Ovary (tissue), 10 donors: ENCODE measurements at places on chromosomes 11 and 22.

GRCh38 chr11:73995731-73996130, 13.1 kb upstream of the UCP2 start:
- no peak for DNase-seq

- DNase-seq, result no peak
Observed at GRCh38 chr11:76835928-76836612, 24.6 kb upstream of the ACER3 start.

GRCh38 chr11:116691771-116692177, 81.0 kb downstream of the BUD13 start:
- DNase-seq, result peak; percentile 64

GRCh38 chr11:131449036-131450019, 78.9 kb downstream of the NTM start:
- DNase-seq, result no peak

DNA sequence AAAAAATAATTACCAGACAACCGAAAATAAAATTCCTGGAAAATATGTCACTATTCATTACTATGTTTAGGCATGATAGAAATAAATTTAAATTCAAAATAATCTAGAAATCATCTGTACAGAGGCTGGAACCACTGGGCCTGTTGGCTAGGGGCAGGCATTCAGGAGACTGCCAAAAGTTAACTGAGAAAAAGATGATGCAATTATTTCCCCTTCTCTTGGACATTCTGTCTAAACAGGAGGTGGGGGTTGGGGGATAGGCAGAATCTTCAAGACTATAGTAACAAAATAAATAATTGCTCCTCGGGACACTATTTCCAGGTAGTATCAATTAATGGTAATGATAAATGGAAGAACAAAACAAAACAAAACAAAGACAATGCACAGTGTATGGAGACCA, 14.1 kb downstream of the BTBD10 start:
- no peak for DNase-seq

- peak; percentile 60 for DNase-seq
Observed at GRCh38 chr11:123429913-123430720, at the start of gene GRAMD1B. TSS of gene GRAMD1B (plus strand) at chr11:123430269. CDS start at chr11:123430793, 524 bp downstream.

GRCh38 chr22:33913188-33913587, 7.1 kb downstream of the LARGE1 start:
- no peak for DNase-seq

DNA sequence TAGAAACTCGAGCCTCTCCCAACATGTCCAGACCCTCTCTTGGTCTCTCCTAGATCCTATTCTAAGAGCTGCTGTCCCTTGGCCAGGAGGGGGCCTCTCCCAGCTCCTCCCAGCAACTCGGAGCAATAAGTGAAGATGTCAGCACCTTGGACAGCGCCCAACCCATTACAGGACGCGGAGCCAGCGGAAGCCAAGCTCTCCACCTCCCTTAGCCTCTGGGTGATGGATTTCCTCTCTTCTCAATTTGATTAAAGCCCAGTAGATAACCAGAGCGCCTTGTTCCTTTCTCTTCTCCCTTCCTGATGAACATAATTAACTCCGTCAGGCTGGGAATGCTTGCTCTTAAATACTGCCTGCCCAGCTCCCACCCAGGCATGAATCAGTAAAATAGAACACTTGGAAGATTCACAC, 26.2 kb upstream of the TPBGL start:
- peak; percentile 76 for DNase-seq

DNA sequence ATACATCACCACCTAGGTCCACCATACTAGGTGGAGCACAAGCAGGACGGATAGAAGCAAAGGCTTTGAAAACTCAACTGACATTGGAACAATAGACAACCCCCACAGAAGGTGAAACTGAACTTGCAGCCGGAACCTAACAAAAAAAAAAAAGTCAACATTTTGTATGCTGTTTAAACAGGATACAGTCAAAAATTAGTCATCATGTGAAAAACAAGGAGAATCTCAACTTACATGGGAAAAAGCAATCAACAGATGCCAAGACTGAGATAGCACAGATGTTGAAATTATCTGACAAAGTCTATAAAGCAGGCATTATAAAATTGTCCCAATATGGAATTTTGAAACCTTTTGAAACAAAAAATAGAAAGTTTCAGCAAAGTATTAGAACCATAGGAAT, 123.8 kb downstream of the RAB38 start:
- no peak for DNase-seq

DNA sequence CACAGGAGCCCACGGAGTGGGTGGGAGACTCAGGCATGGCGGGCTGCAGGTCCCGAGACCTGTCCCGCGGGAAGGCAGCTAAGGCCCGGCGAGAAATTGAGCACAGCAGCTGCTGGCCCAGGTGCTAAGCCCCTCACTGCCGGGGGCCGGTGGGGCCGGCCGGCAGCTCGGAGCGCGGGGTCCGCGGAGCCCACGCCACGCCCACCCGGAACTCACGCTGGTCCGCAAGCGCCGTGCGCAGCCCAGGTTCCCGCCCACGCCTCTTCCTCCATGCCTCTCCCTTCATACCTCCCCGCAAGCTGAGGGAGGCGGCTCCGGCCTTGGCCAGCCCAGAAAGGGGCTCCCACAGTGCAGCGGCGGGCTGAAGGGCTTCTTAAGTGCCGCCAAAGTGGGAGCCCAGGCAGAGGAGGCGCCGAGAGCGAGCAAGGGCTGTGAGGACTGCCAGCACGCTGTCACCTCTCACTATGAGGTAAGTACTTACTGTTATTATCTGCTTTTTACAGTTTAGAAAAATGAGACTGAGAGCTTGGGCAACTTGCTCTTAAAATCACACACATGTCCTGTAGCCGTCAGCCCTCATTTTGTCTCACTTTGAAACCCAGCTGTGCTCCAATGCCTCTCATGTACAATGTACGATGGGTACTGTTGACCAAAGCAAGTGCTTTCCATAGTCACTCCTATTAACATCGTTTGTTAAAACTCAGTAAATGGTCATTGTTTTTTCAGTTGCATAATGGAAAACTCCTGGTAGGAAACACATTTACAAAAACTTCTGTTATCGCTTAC, 12.2 kb upstream of the OR10D3 start:
- DNase-seq, result no peak

- DNase-seq, result peak; percentile 25
Observed at GRCh38 chr11:64593156-64594105, 2.4 kb downstream of the SLC22A12 start.

DNA sequence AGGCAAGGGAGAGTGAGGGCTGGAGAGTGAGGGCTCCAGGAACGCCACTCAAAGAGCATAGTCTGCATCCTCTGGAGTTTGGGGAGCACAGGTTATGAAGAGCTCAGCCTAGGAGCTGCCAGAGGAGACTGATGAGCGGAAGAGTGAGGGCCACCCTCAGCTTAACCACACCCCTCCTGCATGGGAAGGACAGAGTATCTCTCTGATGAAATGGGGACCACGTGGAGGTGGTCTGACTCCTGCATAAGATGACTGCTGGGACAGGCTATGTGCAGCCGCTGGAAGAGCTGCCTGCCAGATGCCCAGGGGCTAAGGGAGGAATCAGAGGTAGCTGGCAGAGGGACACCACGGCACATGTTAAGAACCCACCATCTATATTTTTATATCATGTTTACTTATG, 162.9 kb upstream of the POU2AF2 start:
- DNase-seq, result no peak

GRCh38 chr11:70594606-70595005, 196.3 kb downstream of the CTTN start:
- DNase-seq, result no peak

GRCh38 chr11:6472934-6473333, 807 bp downstream of the TRIM3 start:
- no peak for DNase-seq

DNA sequence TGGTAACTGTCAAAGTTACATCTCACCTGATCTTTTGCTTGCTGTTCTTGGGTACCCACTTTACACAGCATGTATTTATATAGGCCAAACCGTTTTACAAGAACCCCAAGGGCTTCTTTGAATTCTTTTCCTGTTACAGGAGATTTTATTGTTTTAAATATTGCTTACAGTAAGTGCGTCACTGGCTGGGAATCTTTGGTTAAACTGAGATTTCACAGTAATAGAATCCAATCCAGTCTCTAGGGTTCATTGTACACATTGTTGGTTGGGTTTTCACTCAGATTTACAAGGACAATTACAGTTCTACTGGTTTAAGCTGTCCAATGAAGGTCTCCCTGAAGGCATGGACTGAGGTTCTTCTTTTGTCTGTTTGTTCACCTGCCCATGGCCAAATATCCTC, 171.7 kb downstream of the INSC start:
- no peak for DNase-seq

DNA sequence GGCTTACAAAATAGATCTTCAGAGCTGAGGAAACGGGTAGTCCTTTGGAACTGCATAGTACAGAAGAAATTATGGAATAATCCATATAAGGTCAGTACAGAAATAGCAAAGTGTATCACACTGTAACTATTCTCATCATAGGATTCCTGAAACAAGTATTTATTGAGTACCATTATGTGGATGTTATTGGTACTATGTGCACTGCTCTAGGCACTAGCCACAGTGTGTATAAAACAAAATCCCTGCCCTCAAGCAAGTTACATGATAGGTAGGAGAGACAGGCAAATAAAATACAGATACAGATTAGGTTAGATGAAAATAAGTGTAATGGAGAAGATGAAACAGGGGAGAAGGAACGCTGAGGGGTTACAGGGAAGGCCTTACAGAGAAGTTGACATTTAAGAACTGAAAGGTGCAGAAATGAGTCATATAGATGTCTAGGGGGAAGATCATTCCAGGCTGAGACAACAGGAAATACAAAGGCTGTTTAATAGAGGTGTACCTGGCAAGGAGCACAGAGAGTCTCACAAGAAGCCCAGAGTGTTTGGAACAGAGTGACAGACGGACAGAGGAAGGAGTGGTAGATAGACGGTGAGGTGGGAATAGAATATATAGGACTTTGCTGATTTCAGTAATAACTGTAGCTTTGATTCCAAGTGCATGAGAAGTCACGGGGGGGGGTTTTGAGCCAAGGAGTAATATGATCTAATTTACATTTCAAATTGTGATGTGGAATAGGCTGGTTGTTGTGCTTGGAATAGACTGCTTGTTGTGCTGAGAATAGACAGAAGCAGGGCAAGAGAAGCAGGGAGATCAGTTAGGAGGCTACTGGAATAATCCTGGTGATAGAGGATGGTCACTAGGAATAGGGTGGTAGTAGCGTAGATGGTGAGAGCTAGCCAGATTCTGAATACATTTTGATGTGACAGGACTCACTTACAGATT, 13.7 kb downstream of the RNF141 start:
- DNase-seq, result no peak

DNA sequence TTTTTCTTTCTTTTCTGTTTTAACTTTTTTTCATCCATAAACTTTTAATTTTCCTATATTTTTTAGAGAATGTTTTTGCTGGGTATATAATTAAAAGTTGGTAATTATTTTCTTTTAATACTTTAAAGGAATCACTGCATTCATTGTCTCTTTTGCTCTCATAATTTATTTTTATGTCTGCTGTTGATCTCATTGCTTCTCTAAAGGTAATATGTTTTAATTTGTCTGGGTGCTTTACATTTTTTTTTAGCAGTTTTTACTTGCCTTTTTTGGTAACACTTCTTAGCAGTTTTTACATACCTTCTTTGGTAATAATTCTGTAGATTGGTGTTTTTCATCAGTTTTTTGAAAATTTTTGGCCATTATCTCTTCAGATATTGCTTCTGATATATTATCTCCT, 89.4 kb upstream of the BMAL1 start:
- no peak for DNase-seq

- no peak for DNase-seq
Observed at GRCh38 chr11:58495906-58496305, 12.0 kb downstream of the OR5B21 start.

- peak; percentile 96 for DNase-seq
Observed at GRCh38 chr11:65487467-65488272, 11.2 kb upstream of the MALAT1 start.

DNA sequence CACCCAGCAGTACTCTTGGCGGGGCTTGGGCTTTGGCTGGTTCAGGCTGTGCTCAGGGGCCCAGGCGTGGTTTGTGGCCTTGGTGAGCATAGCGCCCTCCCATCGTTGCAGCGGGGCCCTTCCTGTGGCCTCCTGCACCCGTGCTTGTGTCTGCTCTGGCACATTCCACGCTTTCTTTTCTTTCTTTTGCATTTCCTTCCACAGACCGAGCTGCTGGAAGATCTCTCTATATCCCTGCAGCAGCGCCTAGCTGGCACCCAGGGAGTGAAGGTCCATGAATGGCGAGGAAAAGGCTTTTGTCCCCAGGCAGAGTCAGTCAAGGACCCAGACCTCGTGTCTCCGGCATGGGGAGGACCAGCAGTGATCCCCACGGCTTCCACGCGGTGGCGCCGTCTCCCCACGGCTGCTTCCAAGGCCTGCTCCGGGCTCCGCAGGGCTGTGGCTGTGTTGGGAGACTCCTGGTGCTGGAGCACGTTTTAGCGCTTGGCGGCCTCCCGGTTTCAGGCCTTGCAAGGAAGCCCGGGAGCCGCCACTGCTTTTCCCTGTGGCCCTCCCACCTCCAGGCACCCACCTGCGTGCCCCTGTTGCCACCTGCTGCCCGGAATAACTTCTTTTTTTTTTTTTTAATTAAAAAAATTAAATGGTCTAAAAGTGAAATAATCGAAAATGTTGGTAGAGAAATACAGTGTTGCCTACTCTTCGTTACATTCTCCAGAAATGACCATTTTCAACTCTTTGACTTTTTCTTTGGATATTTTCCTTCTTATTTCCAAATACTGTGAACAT, 28.5 kb downstream of the GLB1L2 start:
- peak; percentile 54 for DNase-seq

- DNase-seq, result no peak
Observed at GRCh38 chr11:28337701-28338100, 229.5 kb downstream of the METTL15 start.

DNA sequence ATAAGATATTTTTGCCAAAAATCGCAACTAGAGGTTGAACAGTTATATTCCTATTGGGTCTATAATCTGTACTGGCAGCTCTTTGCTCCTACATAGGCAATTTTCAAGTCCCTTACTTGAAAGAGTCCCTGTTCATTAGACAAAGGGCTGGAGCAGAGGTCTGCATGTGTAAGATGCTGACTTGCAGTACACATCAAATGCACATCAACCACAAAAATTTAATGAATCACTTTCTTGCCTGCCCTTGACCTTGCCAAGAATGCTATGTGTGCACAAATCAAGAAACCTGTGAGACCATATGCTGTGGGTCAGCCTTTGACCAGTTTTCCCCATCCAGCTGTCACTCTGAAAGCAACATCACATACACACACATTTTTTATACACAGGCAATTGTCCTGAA, 661.5 kb downstream of the LRRC4C start:
- DNase-seq, result no peak

- no peak for DNase-seq
Observed at GRCh38 chr11:22802861-22803260, 26.7 kb downstream of the SVIP start.
